Activated CD4-positive, alpha-beta memory T cell treated with anti-CD3 and anti-CD28 coated beads for 36 hours (primary cell): ENCODE measurements at places on chromosomes 5 and 9.
A peak's percentile ranks its signal among the peaks of the same experiment; 100 is the strongest.

- H3K27ac ChIP-seq = no peak overlapping the region
- H3K4me1 ChIP-seq = no peaks in the 10 kb centered on the region
- H3K36me3 ChIP-seq = no peaks in the 10 kb centered on the region
- H3K4me3 ChIP-seq = no peak overlapping the region
- H3K27me3 ChIP-seq = no peaks in the 10 kb centered on the region
- no peak for DNase-seq
Measured at GRCh38 chr9:7246917-7247522, 489.2 kb downstream of the KDM4C start.

GRCh38 chr9:102482776-102483175, 512.4 kb upstream of the CYLC2 start:
- H3K36me3 ChIP-seq = no peaks in the 10 kb centered on the region
- H3K4me3 ChIP-seq = no peak overlapping the region
- no peak overlapping the region for H3K27ac ChIP-seq
- no peaks in the 10 kb centered on the region for H3K27me3 ChIP-seq

GRCh38 chr5:112532654-112533360, 113.7 kb upstream of the EPB41L4A start:
- H3K4me3 ChIP-seq = no peak overlapping the region
- H3K27ac ChIP-seq = no peak overlapping the region
- no peak for DNase-seq
- no peaks in the 10 kb centered on the region for H3K36me3 ChIP-seq

DNA sequence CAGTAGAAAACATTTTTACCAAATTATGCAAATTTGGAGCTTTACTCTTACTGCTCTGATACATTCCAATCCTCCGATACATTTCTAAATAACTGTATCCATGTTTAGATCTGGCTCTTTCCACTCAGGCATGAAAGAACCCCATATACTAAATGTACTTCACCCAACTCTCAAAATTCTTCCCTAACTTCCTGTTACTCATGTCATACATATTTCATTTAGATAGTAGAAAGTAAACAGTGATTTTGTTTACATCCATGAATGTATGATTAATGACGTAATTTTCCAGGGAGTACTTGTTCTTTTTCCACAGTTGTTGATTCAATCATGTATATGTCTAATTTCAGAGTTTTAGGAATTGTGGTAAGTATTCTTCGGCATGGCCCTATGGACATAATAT, 1426.5 kb upstream of the C9orf72 start:
- no peaks in the 10 kb centered on the region for H3K36me3 ChIP-seq
- H3K4me1 ChIP-seq = no peaks in the 10 kb centered on the region
- no peak overlapping the region for H3K4me3 ChIP-seq
- no peaks in the 10 kb centered on the region for H3K27me3 ChIP-seq

DNA sequence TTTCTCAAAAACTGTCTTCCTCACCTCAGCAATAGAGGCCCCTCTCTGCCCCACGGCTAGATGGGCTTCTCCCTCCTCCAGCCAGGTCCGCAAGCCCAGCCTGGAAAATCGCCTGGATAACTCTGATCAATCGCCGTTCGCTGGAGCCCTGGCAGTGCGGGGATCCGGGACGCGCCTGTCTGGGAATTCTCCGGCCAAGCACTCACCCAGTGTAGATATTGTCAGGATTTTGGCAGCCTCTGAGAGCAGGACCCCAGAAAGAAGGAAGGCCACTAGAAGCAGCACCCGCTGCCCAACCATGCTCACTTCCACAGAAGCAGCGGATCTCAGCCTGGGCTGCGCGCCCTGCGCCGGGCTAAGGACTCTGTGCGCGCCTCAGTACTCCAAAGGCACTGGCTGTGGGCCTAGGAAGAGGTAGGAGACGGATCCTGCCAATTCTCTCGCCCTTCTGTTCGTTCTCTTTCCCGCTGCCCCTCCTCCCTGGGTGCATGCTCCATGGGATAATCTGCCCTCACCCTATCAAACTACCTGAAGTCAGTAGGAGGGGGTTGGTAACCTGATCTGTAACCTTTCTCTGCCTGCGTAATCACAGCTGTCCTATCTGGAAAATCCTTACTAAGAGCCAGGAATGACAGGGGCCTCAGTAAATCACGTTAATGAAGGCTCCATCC, at the start of gene UGT3A1:
Gene UGT3A1 (minus strand): TSS at position 450 of the 671 bp plus-strand sequence. CDS start 150 bp downstream, at position 300.
- no peak within 1 kb of the TSS for H3K27ac ChIP-seq
- H3K4me1 ChIP-seq = no peaks in the 10 kb centered on the region
- H3K4me3 ChIP-seq = no peak within 1 kb of the TSS
- no peaks in the 10 kb centered on the region for H3K36me3 ChIP-seq

- H3K27ac ChIP-seq = no peak overlapping the region
- H3K4me1 ChIP-seq = no peaks in the 10 kb centered on the region
- no peaks in the 10 kb centered on the region for H3K27me3 ChIP-seq
- H3K36me3 ChIP-seq = no peaks in the 10 kb centered on the region
- H3K4me3 ChIP-seq = no peak overlapping the region
Measured at GRCh38 chr5:16229357-16229940, 49.9 kb upstream of the MARCHF11 start.

- no peak for DNase-seq
- H3K4me3 ChIP-seq = no peak overlapping the region
- no peak overlapping the region for H3K27ac ChIP-seq
- H3K36me3 ChIP-seq = peaks cover 3% of the 10 kb centered on the region
- H3K27me3 ChIP-seq = peaks cover 68% of the 10 kb centered on the region
Measured at GRCh38 chr9:124012368-124013301, 1.1 kb downstream of the LHX2 start.

GRCh38 chr5:178461004-178461730, 129.0 kb downstream of the COL23A1 start:
- no peaks in the 10 kb centered on the region for H3K27me3 ChIP-seq
- H3K4me3 ChIP-seq = no peak overlapping the region
- no peak overlapping the region for H3K27ac ChIP-seq
- peak; percentile 70 for DNase-seq

DNA sequence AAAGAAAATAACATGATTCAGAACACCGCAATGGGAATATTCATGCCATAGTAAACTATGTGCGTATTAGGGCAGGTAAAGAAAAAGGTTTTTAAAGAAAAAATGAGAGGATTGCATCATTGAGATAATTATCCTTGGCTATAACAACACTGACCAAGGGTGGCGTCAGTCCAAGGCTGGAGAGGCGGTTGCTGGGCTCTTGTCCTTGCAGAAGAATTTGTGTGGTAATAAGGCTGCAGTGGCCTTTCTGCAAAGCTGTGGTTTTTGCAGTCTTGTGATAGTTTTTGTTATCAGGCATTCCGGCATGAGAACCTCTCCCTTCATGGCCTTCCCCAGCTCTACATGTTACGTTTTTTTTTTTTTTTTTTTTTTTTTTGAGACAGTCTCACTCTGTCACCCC, 14.0 kb downstream of the BOD1 start:
- no peaks in the 10 kb centered on the region for H3K4me1 ChIP-seq
- no peak overlapping the region for H3K4me3 ChIP-seq
- no peaks in the 10 kb centered on the region for H3K27me3 ChIP-seq
- no peak for DNase-seq
- H3K27ac ChIP-seq = no peak overlapping the region

- H3K4me3 ChIP-seq = no peak overlapping the region
- no peak overlapping the region for H3K27ac ChIP-seq
- no peaks in the 10 kb centered on the region for H3K4me1 ChIP-seq
- no peaks in the 10 kb centered on the region for H3K36me3 ChIP-seq
- no peak for DNase-seq
Measured at GRCh38 chr5:21672360-21672759, 1180.8 kb downstream of the CDH12 start.

GRCh38 chr5:87705876-87706275, 293.1 kb upstream of the CCNH start:
- peaks cover 4% of the 10 kb centered on the region for H3K27me3 ChIP-seq
- no peak for DNase-seq
- no peak overlapping the region for H3K27ac ChIP-seq
- H3K4me1 ChIP-seq = no peaks in the 10 kb centered on the region

DNA sequence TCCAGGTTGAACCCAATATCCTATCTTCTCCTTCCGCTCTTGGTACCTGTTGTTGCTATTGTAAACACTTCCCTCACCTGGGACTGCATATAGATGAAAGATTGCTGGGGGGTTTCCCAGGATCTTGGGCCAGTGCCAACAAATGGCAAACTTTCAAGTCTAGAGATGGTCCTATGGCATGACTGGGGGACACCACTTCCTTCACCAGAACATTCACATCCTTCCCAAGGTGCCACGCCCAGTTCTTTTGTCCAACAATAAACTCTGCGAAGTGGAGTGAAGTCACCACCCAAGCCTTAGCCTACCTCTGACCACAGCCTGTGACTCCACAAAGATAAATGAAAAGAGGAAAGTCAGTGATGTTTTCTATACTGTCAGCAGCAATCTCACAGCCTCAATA, 34.4 kb downstream of the DOCK8 start:
- peak overlapping the region; percentile 71 for H3K27ac ChIP-seq
- peaks cover 2% of the 10 kb centered on the region for H3K36me3 ChIP-seq
- H3K27me3 ChIP-seq = no peaks in the 10 kb centered on the region
- H3K4me3 ChIP-seq = no peak overlapping the region

DNA sequence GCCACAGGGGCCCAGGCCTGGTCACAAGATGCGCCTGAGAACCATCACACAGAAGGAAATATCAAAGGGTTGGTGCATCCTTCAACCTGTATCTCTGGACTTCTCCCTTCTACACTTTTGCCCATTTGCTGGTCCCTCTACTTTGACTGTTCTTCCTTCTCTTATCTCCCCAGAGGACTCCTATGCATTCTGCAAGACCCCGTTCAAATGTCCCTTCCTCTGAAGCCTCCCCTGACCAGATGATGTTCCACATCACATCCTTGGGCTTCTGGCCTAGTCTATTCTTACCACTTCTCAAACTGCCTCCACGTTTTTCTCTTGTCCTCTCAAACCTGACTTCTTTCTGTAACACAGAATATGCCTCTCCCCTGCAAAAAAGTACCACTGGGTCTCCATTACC, 34.3 kb downstream of the STK10 start:
- H3K36me3 ChIP-seq = peaks cover 43% of the 10 kb centered on the region
- H3K27me3 ChIP-seq = no peaks in the 10 kb centered on the region
- peaks cover 67% of the 10 kb centered on the region for H3K4me1 ChIP-seq
- H3K4me3 ChIP-seq = no peak overlapping the region
- DNase-seq = no peak

DNA sequence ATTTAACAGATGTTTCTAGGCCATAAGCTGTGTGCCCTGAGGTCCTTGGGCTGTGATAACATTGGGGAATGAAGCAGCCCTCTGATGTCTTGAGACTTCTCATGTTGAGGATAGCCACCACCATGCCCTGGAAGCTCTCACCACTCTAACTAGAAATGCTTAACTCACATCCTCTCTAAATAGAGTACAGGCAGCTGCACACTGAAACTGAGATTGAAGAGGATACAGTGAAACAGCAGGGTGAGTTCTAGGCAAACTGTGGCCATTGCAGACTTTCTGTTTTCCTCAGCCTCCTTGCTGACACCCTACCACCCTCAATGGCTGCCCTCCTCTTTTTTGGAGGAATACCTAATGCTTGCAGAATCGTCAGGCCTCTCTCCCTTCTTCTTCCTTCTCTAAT, 22.4 kb downstream of the UTP15 start:
- no peak overlapping the region for H3K27ac ChIP-seq
- H3K4me3 ChIP-seq = no peak overlapping the region

DNA sequence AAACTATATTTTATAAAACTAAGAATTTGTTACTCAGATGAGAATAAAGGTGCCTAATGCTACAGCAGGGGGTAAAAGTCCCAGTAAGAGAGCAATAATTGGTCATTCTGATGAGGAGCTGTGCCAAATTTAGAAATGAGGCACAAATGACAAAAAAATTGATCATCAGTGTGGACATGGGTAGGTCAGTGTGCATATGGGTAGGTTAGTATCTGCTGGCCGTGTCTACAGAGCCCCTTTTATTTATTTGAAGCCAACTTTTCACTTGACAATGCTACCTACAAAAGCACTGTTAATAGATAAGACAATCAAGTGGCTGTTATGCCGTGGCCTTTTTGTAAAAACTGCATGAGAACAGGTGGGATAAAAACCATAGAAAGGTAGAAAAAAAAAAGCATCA, 454.6 kb downstream of the RAB3C start:
- H3K27ac ChIP-seq = peak overlapping the region; percentile 87
- H3K27me3 ChIP-seq = no peaks in the 10 kb centered on the region
- no peak for DNase-seq
- H3K4me1 ChIP-seq = peaks cover 56% of the 10 kb centered on the region

DNA sequence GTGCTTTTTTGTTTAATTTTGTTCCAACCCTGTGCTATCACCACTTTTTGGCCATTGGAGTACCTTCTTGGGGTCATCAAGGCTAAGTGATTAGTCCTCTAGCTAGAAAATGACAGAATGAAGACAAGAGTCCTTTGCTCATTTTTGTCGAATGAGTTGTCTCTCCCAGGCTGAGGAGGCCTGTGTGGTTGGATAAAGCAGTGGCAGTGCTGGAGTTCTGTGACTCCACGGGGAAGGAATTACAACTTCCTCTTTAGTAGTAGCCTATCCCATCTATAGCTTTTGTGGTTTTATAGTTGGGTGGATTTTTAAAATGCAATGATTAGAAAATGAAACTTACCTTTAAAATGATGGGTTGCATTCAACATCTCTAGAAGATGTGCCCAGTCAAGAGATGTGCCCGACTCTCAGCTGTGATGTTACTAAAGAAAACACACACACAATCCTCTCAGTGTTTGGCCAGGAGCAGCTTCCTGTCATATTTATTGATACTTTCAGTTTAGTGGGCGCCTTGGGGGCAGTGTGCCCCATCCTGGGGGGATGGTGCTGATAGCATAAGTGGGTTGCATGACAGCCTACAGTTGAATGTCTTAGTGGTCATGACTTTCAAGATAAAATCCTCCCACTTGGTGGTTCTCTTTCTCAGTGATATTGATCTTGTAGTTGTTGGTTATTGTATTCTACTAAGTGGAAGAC, 11.9 kb downstream of the OTULINL start:
- peaks cover 84% of the 10 kb centered on the region for H3K4me1 ChIP-seq
- DNase-seq = peak; percentile 48
- H3K36me3 ChIP-seq = no peaks in the 10 kb centered on the region
- peak overlapping the region; percentile 57 for H3K27ac ChIP-seq
- no peaks in the 10 kb centered on the region for H3K27me3 ChIP-seq

GRCh38 chr5:132387640-132388117, 18.2 kb downstream of the SLC22A5 start:
- no peak for DNase-seq
- no peaks in the 10 kb centered on the region for H3K36me3 ChIP-seq
- peaks cover 52% of the 10 kb centered on the region for H3K4me1 ChIP-seq
- H3K4me3 ChIP-seq = no peak overlapping the region
- no peak overlapping the region for H3K27ac ChIP-seq
- no peaks in the 10 kb centered on the region for H3K27me3 ChIP-seq

GRCh38 chr9:23769307-23769935, 56.6 kb downstream of the ELAVL2 start:
- H3K4me3 ChIP-seq = no peak overlapping the region
- no peaks in the 10 kb centered on the region for H3K36me3 ChIP-seq
- no peaks in the 10 kb centered on the region for H3K27me3 ChIP-seq
- no peak for DNase-seq
- H3K27ac ChIP-seq = no peak overlapping the region

DNA sequence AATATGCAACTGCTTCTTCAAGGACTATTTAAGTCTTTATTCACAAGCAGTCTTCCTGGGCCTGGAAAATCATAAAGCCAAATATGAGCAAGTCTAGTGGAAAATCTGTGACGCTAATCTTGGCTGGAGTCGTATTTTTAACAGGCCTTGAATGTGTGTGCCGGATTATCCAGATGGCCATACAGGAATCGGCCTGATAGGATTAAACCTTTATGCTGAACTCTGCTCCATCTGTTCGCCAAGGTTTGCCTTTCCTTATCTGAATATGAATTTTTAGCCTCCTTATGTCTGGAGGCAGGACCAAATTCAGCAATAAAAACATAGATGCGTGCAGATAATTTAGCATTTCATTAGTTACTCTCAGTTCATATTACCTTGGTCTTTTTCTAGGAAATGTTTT, 294.5 kb downstream of the EBF1 start:
- DNase-seq = no peak
- no peak overlapping the region for H3K4me3 ChIP-seq
